SW 1271 (cell line): ENCODE measurements at places on chromosomes 2 and 18.
A peak's percentile ranks its signal among the peaks of the same experiment; 100 is the strongest.

- no peak for DNase-seq
Measured at GRCh38 chr2:55302241-55302640, 33.2 kb upstream of the MTIF2 start.

DNA sequence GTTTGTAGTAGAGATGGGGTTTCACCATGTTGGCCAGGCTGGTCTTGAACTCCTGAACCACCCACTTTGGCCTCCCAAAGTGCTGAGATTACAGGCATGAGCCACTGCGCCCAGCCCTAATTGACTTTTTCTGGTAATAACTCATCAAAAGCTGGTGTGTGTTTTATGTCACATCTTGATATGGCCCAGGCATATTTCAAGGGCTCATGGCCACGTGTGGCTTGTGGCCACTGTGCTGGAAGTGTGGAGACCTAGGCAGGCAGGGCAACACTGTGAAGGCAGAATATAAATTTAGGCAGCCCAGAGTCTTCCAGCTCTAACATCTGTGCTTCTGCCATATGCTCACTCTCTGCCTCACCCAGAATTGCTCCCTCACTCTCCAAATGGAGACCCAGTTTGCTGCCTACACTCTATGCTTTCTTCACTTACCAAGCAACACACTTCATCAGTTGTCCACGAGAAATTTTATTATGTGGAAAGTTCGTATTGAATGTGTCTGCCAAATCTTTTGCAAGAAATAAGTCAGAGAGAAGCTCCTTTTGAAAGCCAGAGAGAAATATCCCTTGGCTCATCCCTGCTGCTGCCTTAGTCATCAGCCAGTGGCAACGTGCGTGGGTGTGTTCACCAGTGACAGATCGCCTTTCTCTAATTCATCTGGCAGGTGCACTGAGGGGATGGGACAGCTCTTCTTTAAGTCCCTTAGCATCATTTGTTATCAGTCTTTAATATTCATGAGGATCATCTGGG is 129.4 kb upstream of the CXCR4 start:
- no peak for DNase-seq

DNA sequence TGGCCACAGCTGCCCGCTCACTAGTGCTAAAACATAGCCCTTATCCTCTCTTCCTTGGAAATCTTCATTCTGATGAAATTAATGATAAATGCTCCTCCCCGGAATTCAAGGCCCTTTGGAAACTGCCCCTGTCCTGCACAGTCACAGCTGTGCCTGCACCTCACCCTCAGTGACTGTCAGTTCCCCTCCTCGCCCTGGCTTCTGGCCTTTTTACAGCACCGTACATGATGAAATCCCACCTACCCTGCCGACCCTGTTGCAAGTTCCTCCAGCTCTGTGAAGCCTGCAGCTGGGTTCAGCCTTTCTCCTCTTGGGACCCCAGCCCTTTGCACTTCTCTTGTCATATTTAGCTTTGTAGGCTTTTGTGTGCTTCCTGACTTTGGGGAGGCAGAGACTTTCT is 48.4 kb downstream of the DCDC2C start:
- DNase-seq: no peak

DNA sequence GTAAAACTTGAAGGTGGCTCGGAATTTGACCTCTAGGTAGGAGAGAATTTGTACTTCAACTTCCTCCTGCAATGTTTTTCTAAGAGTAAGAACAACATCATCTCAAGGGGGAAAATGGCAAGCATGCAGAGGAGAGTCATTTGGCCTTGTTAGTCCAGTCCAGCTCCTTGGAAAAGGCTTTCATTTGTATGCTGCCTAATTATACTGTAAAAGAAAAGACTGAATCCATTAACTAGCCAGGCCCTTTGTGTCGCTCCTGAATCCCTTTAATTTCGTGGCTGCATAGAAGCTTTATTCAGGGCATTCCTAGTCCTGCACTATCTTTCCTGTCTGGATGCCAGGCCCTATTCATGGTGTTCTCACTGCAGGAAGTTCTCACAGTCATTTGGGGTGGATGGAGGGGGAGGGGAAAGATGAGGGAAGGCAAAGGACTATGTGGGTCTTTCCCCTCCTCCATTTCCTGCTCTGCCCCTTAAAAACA is 36.0 kb downstream of the PHLPP1 start:
- no peak for DNase-seq

- no peak for DNase-seq
Measured at GRCh38 chr2:149101818-149102217, 63.3 kb downstream of the LYPD6B start.

GRCh38 chr2:72026819-72027425 is 120.7 kb downstream of the CYP26B1 start:
- DNase-seq: no peak

GRCh38 chr2:235414422-235414821 is 79.4 kb upstream of the AGAP1 start:
- no peak for DNase-seq

DNA sequence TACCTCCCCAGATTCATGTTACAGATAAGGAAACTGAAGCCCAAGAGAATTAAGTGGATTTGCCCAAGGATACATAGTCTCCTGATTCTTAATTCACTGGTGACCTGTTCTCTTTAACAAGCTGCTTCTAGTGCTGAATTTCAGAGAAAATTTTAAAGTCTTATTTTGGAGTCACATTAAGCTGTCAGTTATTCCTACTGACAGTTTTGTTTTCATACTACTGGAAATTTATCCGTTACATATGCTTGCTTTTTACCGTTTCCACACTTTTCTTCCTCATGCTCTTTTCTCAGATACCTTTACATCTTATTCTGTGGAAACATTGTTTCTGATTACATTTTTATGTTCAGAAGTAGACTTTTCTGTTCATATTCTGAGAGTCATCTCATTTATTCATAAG is 1.3 kb downstream of the MOB4 start:
- DNase-seq: no peak

DNA sequence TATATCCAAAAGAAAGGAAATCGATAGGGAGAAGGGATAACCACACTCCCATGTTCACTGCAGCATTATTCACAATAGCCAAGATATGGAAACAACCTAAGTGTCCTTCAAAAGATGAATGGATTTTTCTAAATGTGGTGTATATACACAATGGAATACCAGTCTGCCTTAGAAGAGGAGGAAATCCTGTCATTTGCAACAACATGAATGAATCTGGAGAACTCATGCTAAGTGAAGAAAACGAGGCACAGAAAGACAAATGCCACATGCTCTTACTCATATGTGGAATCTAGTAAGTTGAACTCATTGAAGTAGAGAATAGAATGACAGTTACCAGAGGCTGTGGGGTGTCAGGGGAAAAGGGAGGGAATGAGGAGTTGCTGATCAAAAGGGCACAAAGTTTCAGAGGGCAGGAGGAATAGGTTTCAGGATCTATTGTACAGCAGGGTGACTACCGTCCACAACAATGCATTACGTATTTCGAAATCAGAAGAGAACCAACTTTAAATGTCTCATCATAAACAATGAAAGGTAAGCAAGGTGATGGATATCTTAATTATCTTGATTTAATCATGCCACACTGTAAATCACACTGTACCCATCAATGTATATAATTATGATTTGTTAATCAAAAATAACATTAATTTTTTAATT is 46.1 kb downstream of the SIGLEC15 start:
- DNase-seq: peak; percentile 5
